ENCODE measurements at places on chromosomes 2 and 18.

DNA sequence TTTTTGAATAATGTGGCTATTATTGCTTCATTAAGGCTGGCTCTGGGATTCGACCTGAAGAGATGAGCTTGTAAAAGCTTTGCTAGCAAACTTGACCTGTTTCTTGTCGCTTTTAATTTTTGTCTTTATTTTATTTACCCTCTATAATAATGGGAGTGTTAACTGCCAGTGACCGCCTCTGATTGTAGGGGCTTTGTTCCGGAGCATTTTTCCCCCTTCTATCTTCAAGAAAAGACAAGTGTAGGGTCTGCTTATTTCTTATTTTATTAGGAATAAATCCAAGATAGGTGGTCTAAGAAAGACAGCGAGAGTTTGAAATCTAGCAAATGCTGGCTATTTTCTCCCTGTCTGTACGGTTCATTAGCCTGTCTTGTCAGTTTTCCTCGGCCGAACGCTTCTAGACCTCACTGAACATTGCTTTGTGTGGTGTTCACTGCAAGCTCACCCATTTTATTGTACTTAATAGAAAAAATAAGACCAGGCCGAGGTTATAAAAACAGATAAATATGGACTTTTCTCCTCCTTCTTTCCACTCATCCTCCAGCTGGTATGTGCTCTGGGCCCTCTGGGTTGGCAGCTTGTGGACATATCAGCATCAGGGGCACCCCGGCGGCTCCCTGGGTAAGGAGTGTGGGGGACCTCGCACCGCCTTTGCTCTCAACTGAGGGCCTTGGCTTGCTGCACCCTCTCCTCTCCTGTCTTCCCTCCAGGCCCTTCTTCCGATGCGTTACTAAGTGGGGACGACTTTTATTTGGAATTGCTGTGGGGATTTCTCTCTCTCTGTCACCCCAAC, 8.5 kb downstream of the MEIS1 start:
- no peak for DNase-seq

DNA sequence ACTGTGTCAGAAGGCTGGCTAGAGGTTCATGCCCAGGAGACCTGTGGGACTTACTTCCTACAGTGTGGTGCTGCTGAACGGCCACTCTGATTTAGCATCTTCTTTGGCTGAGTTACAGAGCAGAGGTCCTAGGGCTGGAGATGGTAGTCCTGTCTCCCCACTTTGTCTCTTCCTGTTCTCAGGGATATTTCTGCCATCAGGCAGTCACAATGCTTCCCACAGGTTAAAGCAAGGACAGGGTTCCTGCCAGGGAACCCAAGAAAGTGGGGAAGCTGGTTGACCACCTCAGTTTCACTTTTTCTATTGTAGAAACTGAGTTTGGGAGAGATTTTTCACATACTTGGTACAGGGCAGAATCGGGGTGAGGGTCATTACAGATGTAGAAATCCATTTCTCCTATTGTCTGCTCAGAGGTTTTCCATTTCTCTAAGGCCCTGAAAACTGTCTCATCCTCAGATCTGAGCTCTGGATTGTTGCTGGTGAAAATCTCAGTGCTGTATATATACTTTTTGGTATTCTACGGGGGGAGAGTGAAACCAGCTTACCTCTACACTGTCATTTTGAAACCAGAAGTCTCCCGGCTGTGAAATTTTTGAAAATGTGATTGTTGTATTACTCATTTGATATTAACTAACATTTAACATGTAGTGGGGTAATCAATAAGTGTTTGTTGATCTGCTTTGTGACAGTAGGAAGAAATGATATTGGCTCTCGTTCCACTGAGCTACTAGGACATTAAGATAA, 37.0 kb upstream of the MEP1B start:
- no peak for DNase-seq

- DNase-seq: no peak
Observed at GRCh38 chr2:47867205-47867604, 39.1 kb downstream of the FBXO11 start.

- DNase-seq: no peak
Observed at GRCh38 chr2:55500025-55500424, 19.5 kb upstream of the CFAP36 start.

DNA sequence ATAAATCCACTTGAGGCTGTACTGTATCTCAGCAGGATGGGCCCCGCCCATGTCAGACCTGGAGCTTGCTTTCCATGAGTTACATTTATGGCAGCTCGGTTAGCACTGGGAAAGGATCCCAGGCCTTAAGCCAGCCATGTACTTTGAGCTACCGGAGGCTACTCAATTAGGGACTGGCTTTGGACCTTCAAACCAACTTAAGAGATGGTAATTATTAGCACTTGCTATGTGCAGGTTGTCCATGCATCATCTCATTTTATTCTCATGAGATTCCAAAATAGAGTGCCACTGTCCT, 64.4 kb downstream of the ACTR2 start:
- DNase-seq: no peak

- no peak for DNase-seq
Observed at GRCh38 chr2:25290811-25291495, 50.8 kb downstream of the DNMT3A start.

- no peak for DNase-seq
Observed at GRCh38 chr18:59951591-59951990, 51.8 kb downstream of the PMAIP1 start.

GRCh38 chr2:13057671-13058070, 340.9 kb downstream of the TRIB2 start:
- no peak for DNase-seq

DNA sequence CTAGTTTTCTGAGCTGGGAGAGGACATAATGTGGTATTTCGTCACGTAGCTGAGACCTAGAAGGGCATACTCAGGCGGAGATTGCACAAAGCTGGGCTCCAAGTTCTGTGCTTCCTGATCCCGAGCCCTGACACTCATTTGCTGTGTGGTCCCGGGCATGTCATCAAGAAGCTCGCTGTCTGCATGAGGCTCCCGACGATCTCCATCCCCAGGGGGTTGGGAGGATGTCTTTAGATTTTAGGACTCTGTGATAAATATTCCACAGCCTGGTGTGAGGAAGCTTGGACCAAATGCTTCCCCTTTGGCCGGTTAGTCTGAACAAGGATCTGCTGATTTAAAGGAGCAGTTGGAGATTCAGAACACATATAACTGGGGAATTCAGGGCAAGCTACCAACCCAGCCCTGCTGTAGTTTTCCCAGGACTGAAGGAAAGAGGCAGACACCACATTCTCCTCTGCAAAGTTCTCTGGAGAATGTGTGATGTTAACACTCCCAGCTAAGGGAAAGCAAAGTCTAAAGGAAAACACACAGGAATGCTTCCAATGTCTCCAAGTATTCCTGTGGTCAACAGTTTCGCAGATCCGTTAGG, 2.3 kb downstream of the KCNE4 start:
- no peak for DNase-seq

GRCh38 chr2:187435756-187436155, 12.3 kb downstream of the CALCRL start:
- no peak for DNase-seq

DNA sequence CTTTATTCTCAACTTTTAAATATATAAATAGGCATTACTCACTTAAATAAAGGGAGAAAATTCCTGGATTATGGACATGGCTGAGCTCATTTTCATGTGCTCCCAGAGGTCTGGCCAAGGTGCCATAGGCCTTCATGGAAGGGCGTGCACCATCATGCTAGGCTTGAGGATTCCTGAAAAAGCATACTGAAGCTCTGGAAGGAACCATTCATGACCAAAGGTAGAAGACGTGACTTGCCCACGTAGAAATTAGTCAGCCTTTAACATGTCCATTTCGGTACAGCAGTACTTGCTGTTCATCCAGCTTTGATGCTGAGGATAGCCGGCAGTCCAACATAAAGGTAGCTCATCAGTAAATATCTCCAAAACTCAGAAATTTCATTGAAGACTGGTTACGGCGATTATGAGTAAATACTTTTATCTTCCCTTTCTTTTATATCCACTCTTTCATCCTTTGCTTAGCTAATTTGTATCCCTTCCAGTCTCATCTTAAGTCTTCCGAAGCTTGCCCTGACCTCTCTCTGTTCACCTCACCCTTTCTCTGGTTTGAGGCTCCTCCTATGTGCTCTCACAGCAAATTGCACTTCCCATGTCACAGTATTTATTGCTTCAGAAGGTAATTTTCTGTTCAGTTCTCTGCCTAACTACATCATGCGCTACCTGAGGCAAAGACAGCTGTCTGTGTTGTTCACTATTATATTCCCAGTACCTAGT, 32.3 kb upstream of the ASNSD1 start:
- DNase-seq: no peak

DNA sequence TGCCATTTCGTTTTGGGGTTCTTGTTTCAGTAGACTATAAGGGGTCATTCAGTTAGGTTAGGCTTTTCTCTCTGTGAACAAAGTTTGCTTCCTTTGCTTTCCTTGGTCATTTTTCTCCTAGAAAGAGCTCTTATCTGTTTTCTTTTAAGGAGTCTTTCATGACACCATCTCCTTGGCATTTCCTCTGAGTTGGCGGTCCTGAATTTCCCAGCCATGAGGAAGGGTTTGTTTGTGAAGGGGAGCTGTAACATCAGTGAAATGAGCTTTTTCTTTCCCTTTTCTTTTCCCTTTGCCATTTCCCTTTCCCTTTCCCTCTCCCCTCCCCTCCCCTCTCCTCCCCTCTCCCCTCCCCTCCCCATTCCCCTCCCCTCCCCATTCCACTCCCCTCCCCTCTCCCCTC, 61.7 kb downstream of the MAP4K4 start:
- no peak for DNase-seq

DNA sequence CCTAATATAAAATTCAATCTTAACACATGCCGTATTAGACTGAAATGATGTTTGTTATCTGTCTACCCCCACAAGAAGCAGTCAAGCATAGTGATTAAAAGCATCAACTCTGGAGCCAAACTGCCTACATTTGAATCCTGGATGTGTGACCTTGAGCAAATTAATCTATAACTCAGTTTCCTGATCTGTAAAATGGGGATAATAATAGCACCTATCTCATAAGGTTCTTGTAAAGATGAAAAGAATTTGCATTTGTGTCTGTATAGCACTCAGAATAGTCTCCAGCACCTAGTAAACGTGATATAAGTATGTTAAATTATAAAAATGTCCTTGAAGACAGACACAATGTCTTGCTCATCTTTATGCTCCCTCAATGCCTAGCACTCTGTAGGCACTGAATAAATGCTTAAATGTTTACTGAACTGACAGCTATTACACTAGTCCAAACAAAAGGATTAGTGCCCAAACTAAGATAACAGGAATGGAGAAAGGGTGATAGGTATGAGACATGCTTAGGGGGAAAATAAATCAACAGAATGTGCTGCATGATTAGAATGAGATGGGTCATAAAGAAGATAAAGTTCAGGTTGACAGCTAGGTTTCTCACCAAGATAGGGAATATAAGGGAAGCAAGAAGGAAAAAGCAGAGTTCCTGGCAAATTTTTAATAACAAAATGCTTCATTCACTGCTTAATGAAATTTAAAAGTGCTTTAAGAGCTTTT, 180.6 kb downstream of the ATAD2B start:
- DNase-seq: no peak

DNA sequence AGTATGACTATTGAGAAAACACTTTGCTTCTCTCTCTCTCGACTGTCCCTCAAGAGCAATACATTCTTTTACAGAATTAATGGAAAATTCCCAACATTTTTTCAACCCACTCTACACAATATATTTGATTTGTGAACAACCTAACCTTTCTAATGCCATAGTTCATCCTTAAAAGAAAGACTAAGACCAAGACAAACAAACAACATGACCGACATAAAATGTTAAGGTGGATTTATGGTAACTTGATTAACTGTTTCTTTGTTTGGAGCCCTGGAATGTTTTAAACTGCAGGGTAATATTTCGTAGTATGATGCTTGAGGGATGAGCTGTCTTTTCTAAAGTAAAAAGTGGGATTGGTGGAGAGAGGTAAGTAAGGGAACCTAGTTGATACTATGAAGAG, 738.2 kb downstream of the MBD2 start:
- no peak for DNase-seq

DNA sequence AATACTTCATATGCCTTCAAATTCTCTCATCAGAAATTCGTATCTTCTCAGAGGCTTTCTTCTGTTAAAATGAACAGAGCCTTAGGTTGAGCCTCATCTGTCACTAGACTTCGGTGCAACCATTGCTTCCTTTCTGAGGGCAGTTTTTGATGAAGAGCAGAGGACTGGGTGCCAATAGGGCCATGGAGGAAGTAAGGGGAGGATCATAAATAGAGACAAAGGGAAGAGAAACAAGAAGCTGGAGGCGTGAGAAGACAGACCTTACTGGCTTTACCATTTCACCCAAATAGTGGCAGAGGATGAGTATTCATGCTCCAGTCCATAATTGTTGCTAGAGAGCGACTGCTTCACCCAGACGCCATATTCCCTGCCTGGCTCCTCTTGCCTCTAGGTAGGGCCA, 215.6 kb upstream of the PKDCC start:
- no peak for DNase-seq
